Right forelimb (tissue), 1 donor: ENCODE measurements at places on chromosomes 3 and 15.

GRCh38 chr15:67166280-67167009, 88.0 kb downstream of the AAGAB start:
- no peak for DNase-seq

- DNase-seq = no peak
These were observed 48.3 kb upstream of the THSD4 start for GRCh38 chr15:71066983-71067382.

DNA sequence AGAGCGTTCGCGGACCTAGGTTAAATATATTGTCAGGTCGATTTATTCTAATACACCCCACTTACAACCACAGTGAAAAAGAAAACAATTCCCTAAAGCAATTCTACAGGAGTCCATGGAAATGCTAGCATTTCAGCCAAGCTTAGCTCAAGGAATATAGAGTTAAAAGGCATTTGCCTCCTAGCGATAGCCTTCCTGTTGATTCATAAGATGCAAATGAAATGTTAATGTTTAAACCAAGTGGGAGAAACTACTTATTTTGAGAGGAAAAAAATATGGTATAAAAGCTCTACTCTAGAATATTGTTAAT, 1.7 kb upstream of the ALCAM start:
- DNase-seq = no peak

- no peak for DNase-seq
These were observed 4.7 kb downstream of the EIF1B start for GRCh38 chr3:40313975-40314860.

DNA sequence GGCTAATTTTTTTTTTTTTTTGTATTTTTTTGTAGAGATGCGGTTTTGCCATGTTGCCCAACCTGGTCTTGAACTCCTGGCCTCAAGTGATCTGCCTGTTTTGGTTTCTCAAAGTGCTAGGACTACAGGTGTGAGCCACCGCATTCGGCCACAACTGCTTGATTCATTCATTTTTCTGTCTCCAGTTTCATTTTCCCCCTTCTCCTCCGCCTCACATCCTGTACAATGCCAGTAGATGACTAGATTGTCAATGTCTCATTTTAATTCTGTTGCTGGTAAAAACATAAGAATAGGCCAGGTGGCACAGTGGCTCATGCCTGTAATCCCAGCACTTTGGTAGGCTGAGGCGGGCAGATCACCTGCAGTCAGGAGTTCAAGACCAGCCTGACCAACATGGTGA, 12.0 kb upstream of the ZNF592 start:
- DNase-seq = no peak

- no peak for DNase-seq
These were observed 450.5 kb upstream of the AZI2 start for GRCh38 chr3:28799084-28799483.

GRCh38 chr15:96274698-96275097, 55.8 kb upstream of the NR2F2 start:
- no peak for DNase-seq

DNA sequence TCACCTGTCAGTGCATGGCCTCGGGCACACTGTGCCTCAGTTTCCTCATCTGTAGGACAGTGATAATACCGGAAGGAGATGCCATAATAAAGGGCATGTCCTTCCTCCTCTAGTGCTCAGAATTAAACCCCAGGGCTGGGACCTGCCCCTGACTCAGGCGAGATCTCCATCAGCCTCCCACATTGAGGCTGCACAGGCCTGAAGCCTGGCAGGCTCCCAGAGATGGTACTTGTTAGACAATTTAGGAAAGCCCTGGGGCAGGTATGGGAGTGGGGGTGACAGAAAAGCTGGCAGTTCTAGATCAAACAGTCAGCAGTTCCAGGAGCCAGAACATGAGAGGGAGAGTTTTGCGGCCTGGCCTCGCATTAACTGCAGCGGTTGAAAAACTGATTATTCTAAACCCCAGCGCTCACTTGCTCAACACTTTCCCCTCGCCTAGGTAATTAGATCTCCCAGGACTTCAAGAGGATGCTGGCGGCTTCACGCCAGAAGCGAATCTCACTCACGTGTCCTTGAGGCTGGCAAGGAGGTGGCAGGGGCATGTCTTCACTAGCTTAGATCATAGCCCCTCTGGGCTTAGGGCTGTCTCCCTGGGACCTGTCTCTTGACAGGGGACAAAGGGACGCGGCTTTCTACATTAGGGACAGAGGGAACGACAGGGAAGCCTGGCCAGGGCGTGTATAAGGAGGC, 73.1 kb downstream of the ATP2B2 start:
- no peak for DNase-seq

DNA sequence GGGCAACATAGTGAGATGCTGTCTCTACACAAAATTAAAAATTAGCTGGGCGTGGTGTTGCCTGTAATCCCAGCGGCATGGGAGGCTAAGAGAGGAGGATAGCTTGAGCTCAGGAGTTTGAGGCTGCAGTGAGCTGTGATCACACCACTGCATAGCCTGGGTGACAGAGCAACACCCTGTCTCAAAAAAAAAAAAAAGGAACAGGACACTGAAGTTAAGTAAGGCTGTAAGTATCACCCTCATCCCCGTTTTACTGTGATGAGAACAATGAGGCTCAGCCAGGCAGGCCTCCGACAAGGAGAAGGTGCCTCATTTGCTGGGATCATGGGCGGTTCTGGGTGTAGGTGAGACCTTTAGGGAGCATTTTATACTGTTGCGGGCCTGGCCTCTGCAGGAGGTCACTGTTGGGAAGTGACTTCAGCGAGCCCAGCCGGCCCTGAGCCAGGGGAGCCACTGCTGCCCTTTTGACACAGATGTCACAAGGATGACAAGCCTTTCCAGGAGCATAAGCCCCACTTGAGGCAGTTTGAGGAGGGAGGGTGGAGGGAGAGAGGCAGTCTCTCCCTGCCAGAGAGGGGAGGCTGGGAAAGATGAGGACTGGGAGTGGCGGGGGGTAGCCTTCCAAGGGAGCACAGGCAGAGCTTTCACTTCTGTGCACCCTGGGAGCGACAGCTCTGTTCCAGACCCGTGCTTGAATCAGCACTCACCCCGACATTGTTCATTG, 30.8 kb downstream of the IRAK2 start:
- no peak for DNase-seq

GRCh38 chr15:23671481-23671880, 15.6 kb downstream of the NDN start:
- DNase-seq = no peak

DNA sequence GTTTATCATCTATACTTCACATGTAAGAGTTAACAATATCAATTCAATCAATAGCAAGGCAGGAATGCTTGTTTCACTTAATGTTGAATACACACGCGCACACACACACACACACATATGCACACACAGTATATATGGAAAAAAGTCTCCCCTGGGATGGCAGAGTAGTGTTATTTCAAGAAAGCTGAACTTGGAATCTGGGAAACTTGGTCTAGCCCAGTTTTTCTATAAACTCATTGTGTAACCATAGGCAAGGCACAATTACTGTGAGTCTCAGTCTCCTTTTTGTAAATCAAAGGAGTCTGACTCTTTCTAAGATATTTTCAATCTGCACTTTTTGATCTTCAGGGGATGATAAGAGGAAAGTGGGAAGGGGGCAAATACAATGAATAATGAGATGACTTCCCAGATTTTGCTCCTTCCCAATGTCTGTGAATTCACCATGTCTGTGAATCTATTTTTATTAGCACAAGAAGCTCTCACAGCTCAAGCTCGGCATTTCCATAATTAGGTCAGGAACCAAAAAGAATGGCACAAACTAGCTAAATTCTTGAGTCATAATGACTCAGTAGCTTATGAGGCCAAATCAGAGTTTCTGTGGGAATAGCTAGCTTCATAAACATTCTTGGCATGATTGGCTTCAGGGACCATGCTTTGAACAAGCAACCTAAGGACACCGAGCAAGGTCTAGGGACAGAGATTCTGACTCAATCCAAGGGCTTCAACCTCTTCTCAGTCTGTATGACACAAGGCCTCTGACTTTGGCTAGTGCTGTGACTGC, 227.4 kb upstream of the DCBLD2 start:
- DNase-seq = no peak

DNA sequence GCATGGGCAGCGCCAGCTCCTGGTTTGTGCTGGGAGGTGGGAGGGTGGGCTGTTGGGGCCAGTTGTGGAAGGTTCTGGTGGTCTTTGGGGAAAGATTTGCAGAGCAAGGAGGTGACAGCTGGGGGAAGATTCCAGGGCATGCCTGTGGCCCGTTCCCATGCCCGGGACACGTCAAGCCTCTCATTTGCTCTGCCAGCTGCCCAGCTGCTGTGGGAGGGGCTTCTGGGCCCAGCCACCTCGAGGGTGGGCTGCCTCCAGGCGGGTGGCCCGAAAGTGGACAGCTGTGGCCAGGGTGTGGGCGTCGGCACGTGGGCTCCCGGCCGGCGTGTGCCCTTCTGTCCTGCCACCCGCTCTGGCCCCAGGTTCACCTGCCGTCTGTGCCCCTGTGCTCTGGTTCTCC, 17.2 kb downstream of the PLXNA1 start:
- DNase-seq = peak; percentile 73

DNA sequence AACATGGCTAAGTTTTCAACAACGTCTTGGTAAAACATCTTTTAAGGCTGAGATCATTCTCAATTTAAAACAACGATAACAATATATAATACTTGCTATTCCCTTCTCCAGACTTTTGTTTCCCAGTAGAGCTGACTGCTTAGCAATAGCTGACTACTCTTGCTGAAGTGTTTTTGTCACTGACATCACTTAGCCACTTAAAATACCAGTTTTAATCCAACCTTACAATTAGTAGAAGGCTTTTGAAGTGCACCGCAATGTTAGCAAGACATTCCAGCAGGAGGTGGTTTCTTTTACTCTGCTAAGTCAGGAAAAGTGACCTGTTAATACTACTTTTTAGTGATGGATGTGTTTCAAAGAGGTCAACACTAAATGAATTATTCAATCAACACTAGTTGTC, 28.7 kb upstream of the GBE1 start:
- no peak for DNase-seq

- no peak for DNase-seq
These were observed 891.9 kb downstream of the SQOR start for GRCh38 chr15:46526726-46527110.

- DNase-seq = no peak
These were observed 82.2 kb upstream of the SLC6A6 start for GRCh38 chr3:14320219-14320618.

GRCh38 chr15:44092221-44092620, 102.8 kb downstream of the FRMD5 start:
- no peak for DNase-seq

GRCh38 chr3:194001-194400, 2.6 kb upstream of the CHL1 start:
- no peak for DNase-seq

DNA sequence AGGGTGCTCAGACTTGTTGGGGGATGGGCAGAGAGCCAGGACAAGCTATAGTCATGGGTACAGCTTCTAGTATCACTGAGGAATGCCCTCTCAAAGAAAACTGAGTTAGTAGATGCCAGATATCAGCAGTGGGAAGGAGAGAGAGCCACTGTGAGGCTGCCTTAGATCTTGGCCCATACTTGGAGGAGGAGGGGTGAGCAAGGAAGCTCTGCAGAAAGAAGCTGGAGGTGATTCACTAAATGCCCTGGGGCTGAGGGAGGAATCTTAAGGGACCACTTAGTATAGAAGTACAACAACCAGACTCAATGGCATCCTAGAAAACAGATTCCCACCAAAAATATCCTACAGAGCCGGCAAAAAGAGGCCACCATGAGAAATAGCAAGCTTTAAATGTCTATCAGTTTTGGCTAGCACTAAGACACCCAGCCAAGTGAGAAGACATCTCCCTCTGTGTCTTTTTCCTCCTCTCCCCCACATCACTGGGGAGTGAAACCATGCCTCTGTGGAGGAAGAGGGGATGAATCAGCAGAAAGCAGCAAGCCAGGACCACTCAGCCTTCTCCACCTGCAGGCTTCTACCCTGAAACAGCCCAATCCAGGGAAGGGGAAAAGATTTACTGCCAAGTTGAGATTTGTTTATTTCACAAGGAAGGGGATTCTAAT, 282.5 kb upstream of the STT3B start:
- no peak for DNase-seq

DNA sequence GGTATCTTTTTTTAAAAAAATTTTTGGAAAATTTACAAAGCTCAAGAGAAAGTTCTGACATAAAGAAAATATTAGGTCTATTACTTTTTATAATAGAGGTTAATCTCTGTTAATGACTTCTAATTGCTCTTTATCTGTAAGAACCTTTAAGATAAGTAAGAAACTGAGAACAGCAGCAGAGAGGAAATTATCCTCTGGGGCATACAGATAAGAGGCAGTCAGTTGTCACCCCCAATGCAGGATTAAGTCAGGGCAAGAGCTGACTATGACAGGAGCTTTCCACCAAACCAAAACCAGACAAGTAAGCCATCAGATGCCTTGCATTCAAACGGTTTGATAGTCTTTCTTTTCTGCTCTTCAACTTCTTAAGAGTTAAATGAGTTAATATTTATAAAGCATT, 149.0 kb downstream of the GSK3B start:
- DNase-seq = no peak

GRCh38 chr3:44960387-44961026, 15.5 kb downstream of the ZDHHC3 start:
- DNase-seq = no peak

- DNase-seq = peak; percentile 85
These were observed at the start of the genes DTX3L and PARP9 for GRCh38 chr3:122564155-122564912. DTX3L (plus strand) TSS chr3:122564338; CDS start chr3:122564427, 89 bp downstream. PARP9 (minus strand) TSS chr3:122564300; CDS start chr3:122559620, 4,680 bp downstream.

DNA sequence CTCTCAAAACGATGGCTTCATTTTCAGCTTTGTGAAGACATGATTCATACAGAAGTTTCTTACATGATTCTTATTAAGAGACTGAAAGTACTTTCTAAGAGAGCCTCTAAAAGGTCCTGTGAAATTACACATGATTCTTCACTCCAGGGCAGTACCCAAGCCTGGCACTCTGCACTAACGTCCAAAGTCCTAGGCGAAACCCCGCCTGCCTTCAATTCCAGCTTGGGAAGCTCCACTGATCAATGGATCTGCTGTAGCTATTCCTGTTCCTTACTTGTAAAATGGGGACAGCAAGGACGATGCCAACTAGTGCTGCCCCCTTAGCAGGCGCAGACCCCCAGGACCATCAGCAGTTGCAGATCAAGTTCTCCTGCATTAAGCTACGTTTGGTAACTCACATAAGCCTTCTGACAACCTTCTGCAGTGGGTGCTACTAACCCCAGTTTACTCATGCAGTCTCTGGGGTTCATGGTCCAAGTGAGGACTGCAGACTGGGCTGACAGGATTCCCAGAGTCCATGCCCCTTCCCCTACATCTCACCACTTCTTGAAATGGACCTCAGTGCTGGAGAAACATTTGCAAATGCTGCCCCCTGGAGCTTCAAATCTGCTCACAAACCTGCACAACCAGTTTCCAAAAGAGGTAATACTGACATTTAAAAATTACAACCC, 10.6 kb downstream of the CHCHD4 start:
- DNase-seq = no peak

GRCh38 chr15:64905119-64905831, 6.4 kb upstream of the ANKDD1A start:
- DNase-seq = peak; percentile 85

- DNase-seq = peak; percentile 39
These were observed 198.8 kb downstream of the XXYLT1 start for GRCh38 chr3:195071916-195072820.

- no peak for DNase-seq
These were observed 116.7 kb upstream of the LPP start for GRCh38 chr3:188037195-188037718.
